ENCODE measurements at places on chromosomes 2 and 18.

DNA sequence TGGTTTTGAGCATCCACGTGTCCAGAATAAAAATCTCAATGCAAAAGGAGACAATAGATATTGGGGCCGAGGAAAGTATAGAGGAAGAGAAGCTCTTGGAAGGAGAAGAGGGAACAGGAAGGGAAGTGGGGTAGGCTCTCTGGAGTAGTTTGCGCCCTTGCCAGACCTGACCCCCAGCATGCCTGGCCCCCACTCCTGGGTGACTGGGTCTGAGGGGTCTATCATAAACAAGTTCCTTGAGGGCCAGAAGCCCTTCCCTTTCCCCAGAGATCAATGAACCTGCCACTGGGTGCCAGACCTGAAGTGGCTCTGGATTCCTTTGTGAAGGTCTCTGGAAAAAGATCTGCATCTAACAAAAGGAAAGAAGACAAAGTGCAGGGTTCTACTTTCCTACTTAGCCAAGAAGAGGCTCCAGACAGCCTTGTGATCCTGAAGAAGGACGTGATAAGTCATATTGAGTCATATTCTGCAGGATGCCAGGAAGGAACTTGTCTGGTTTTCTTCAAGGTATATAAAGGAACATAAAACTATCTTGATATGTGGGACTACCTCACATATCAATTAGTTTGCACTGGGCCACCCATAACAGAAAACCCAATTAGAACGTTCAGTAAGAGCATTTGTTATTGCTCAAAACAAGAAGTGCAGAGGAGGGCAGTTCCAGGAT lies 18.7 kb upstream of the ATOH8 start:
- DNase-seq: peak; percentile 51

GRCh38 chr2:240760121-240760520 lies 59.9 kb downstream of the KIF1A start:
- no peak for DNase-seq

- DNase-seq: no peak
These were observed 44.1 kb downstream of the PPP4R1 start for GRCh38 chr18:9570255-9570654.

- DNase-seq: no peak
These were observed 186.2 kb upstream of the PARD3B start for GRCh38 chr2:204359076-204359475.

DNA sequence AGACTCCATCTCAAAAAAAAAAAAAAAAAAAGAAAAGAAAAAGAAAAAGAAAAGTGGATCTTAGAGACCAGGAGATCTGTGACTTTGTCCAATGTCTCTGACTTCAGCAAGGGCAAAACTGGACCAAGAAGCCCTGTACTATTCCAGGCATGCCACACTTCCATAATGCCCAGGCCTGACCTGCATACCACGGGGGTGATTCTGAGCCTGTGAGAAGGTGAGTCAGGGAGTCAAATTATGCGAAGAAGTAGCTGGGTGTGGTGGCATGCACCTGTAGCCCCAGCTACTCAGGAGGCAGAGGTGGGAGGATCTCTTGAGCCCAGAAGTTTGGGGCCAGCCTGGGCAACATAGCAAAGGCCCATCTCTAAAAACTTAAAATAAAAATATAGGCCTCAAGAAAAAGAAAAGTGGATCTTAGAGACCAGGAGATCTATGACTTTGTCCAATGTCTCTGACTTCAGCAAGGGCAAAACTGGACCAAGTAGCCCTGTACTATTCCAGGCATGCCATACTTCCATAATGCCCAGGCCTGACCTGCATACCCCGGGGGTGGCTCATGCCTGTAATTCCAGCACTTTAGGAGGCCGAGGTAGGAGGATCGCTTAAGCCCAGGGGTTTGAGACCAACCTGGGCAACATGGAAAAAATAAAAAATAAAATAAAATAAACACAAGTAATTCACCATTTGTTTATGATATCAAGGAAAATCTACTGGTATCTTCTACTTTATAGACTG lies 12.2 kb upstream of the PUM2 start:
- DNase-seq: no peak

GRCh38 chr2:240393831-240394410 lies 41.5 kb upstream of the GPC1 start:
- peak; percentile 22 for DNase-seq

DNA sequence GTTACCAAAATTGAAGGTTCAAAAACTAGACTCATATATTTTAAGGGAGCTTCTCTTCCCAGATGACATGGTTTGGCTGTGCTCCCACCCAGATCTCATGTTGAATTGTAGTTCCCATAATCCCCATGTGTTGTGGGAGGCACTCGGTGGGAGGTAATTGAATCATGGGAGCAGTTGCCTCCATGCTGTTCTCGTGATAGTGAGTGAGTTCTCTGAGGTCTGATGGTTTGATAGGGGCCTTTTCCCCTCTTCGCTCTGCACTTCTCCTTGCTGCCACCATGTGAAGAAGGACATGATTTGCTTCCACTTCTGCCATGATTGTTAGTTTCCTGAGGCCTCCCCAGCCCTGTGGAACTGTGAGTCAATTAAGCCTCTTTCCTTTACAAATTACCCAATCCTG lies 140.1 kb downstream of the MAIP1 start:
- DNase-seq: peak; percentile 24

- DNase-seq: no peak
These were observed 87.2 kb downstream of the BCL11A start for GRCh38 chr2:60466161-60466702.

GRCh38 chr18:61856678-61857077 lies 36.1 kb downstream of the RNF152 start:
- no peak for DNase-seq

DNA sequence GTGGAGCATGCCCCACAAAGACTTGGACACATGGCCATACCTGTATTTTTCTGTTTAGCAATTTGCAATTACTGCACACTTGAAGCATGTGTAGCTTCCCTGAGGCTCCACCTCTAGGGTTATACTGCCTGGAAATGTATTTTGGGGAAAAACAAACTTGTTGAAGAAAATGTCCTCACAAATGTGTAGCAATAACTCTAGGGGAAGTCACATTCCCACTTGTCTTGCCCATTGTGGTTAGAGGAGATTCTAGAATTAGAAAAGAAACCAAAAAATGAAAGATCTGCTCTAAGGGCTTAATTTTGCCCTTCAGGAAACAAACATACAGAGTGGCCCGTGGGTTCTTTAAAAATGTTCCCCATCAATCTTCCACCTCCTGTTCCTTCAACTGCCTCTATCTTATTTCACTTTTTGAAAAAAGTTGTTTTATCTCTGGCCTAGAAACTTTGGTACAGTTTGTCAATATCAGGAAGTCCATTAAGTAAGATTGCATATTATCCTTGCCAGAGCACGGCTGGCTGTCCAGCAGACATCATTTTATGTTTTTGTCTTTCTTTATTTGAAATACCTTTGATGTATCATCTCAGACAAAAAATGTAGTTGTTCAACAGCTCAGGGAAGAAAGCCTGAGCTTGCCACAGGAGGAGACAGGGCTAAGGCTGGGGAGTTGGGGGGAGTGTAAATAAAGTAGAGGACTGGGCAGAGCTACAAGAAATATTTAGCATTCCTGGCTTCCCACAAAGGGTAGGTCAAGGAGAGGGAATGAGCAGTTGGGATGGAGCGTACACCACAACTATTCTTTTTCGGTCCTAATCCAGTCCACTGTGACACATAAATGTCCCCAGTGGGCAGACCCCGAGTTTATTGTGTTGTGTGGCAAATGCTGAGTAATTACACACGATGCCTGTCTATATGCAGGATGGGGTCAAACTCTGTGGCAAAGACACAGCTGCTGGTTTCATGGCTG lies 96.8 kb upstream of the CDC42EP3 start:
- peak; percentile 99 for DNase-seq

- no peak for DNase-seq
These were observed 36.8 kb downstream of the COL4A4 start for GRCh38 chr2:227127201-227127600.

DNA sequence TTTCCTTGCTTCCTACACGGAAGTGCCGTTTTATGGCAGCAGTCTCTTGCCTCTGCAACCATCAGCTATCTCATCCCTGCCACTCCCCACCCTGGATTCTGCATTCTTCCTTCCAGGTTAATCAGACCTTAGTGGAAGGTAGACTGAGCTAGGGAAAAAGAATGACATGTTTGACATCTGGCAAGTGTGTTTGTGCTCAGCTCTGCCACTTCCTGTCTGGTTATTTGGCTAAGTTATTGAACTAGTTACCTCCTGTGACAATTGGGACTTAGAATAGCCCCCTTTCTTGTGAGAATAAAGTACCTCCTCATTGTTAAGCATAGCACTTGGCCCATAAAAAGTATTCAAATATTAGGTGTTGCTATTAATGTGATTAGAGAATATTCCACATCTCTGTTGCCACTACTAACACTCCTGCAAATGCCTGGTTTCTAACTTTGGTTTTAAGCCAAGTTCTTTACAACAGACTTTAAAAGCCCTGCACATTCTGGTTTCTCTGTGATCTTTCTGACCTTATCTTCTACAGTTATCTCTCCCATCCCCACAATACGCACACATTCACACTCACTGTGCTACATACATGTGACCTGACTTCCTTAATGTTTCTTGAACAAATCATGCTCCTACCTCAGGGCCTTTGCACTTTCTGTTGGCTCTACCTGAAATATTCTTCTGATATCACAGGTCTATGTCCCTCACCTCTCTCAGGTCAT lies 10.8 kb upstream of the MAPRE2 start:
- DNase-seq: no peak

- peak; percentile 61 for DNase-seq
These were observed 81.4 kb upstream of the MSH2 start for GRCh38 chr2:47321411-47322031.

- DNase-seq: no peak
These were observed 16.6 kb downstream of the DPP4 start for GRCh38 chr2:162057426-162057825.

- no peak for DNase-seq
These were observed 19.5 kb downstream of the MARCHF4 start for GRCh38 chr2:216352653-216353270.

DNA sequence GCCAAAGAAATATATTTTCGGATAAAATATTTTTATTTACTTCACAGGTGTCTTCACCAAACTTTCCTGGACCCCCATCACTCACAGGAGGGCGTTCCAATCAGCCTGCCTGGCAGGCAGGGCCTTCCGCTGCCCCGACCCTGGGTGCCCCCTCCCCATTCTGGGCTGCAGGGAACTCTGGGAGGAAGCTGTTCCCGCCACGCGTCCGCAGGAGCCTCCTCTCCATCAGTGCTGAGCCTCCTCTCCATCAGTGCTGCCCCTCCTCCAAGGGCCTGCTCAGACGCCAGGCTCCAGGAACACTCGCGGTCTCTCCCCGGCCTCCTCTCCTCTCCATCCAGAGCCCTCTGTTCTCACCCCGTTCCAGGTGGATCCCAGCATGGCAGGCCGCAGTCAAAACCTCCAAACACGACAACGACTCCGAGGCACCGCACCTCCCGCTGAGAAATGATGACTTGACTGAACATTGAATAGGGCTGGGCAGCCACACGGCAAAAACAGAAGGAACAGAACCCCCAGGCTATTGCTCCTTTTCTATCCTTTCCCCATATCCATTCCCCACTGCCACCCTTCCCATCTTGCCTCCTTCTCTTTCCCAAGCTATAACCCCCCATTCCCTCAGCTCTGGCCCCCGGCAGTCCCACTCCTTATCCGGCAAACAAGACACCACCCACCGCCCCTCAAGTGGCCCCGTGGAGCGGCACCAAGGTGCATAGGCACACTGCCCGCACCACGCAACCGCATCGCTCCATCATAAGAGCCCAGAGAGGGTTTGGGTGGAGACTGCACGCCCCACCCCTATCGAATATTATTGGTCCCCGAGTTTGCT lies 268.6 kb upstream of the RAB6C start:
- no peak for DNase-seq

- peak; percentile 73 for DNase-seq
These were observed 57.6 kb downstream of the SLC4A3 start for GRCh38 chr2:219684721-219685689.

- peak; percentile 68 for DNase-seq
These were observed 131.4 kb upstream of the HAAO start for GRCh38 chr2:42923580-42924417.

GRCh38 chr2:234142530-234142929 lies 92.0 kb downstream of the SPP2 start:
- peak; percentile 17 for DNase-seq

- peak; percentile 14 for DNase-seq
These were observed 770 bp downstream of the NBAS start for GRCh38 chr2:15560140-15560987.

GRCh38 chr2:3430740-3431490 lies 51.4 kb downstream of the TRAPPC12 start:
- no peak for DNase-seq

DNA sequence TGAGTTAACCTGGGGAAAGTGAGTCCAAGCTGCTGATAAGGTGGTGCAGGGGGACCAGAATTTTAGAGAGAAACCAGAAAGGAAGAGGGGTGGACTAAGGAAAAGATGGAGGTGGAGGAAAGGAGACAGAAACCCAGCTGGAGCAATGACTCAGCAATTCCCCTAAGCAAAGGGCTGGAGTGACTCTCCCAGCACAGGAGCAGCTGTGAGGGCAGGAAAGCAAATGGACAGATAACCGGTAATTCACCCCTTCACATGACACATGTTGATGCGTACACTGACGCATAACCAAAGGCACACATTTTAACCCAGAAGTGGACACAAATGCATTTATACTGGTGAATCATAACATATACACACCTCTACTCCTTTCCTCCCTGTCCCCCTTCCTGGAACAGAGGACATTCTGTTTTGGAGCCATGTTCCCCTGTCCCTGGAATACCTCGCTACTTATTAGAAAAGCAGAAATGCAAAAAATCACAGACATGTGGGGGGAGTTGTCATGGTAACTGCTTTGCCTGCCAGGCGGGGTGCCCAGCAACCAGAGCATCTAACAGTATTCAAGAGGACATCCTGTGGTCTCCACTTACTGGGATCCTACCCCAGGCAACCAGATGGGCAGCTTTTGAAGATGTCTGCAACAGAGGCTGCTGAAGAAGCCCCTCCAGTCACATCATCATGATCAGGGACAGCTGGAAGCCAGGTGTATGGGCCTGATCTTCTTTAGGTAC lies 4.7 kb downstream of the CDK5R2 start:
- peak; percentile 34 for DNase-seq

DNA sequence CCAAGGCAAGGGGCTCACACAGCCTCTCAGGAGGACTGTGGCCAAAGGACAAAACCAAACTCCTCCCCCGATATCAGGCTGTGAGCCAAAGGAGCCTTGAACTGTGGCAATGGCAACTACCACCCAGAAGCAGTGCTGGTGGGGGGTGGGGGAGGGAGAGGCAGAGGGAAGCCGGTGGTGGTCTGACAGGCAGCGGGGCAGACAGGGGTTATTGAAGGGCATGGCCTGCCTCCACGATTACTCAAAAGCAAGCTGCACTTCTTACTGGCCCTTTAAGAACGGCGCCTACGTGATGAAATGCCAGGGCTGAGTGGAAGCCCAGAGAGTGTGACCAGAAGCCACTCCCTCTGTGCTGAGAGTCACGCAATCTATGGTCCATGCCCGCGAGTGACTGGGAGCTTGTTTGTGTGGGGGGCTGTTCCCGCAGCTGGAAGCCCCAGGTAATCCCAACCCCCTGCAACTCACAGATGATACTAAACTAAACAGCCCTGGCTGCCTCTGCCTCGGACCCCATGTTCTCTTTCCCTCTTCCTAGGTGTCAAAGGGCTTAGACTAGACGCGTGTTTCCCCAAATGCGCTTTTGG lies 128.2 kb upstream of the CXCR4 start:
- no peak for DNase-seq

- no peak for DNase-seq
These were observed 154.3 kb upstream of the CWC22 start for GRCh38 chr2:180161415-180161814.

GRCh38 chr2:227340106-227340505 lies 15.1 kb downstream of the MFF start:
- DNase-seq: no peak

All from fibroblast of skin of right quadriceps (primary cell).